ENCODE measurements at places on chromosomes 4 and X.

DNA sequence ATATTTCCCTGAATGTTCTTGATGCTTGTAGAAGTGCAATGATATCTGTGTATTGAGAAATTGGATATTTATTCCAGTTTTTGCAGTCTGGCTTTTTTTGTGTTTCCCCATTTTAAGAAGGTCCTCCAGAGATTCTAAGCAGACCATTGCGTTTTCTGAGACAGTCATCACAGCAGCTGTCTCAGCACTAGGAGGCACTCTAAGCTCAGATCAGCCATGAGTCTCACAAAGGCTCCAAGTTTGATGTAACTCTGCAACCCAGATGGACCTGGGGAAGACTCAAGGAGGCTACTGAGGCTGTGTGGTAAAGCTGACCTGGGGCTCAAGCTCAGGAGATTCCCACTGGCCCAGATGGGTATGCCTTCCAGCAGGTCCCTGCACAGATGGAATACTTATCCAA is 89.3 kb upstream of the CYLC1 start:
- DNase-seq: no peak

DNA sequence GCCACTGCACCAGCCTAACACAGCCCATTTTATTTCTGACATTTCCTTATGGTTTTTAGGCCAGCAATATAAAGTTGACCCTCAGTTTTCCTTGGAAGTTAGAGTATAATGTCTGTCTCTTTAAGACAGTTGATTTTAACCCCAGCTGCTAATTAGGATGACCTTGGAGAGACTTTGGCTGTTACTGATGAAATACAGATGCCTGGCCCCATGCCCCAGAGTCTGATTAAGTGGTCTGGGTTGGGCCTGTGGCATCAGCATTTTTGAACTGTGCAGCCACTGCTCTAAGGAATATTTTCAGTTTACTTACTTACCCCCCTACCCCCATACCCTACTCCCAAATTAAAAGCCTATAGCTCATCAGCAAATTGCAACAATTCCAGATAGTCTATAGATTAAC is 85.8 kb downstream of the DCLK2 start:
- no peak for DNase-seq

GRCh38 chr4:140858897-140859296 is 102.7 kb upstream of the TBC1D9 start:
- no peak for DNase-seq

DNA sequence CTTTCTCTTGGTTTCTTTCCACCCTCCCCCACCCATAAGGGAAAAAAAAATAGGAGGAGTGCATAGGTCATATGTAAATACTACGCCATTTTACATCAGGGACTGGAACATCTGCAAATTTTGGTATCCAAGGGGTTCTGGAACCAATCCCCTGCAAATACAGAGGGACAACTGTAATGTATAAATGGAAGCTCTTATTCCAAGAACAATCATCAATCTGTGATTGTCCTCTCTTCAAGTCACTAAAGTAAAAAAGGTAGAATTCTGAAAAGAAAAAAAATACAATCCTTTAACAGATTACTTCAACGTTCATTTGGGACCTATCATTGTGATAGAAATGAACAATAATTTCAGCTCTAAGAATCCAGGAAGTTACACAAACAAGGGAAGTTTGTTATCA is 13.6 kb downstream of the PPA2 start:
- DNase-seq: no peak

GRCh38 chr4:185589067-185589836 is 53.9 kb upstream of the PDLIM3 start:
- no peak for DNase-seq

GRCh38 chr4:26319949-26320537 is 771 bp upstream of the RBPJ start:
- DNase-seq: no peak

DNA sequence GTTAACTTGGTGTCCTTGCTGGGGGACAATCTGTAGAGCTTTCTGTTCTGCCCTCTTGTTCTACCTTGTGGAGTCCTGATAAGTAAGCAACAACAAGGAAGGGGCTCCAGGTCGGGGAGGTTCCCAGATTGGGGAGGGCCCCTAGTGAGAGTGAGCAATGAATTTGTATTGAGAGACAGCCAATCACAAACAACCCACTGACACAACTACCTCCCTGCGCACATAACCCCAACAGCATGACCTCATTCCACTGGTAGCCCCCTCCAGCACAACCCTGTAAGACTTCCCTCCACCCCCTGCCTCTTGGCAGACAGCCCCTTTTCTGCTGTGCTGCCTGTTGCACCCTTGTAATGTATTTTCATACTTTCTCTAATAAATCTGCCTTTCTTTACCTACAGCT is 19.7 kb upstream of the PNPLA4 start:
- DNase-seq: no peak

DNA sequence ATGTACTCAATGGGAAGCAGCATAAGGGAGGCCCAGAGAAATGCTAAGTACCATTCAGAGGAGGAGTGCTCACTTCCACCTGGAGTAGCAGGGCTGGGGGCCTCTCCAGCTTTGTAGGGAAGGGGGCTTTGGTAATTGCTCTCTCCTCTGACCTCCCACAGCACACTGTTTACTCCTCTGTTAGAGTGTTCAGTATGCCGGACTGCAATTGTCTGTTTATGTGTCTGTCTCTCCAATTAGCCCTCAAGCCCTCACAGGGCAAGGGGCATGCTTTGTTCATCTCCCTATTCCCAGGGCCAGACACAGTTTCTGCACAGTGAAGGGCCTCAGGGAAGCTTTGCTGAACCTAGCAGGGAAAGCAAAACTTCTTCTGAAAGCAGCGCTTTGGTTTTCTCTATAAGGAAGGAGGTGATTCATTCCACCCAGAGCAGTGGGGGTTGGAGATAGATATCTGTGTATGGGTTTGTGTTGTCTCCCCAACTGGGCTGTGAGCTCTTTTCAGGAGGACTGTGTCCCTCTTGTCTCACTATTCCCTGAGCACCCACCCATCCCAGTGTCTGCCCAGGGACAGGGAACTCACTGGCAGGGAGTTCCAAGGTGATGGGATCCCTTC is 50.0 kb upstream of the VMA21 start:
- DNase-seq: no peak

- no peak for DNase-seq
Observed at GRCh38 chr4:29142708-29143107, 1577.5 kb upstream of the PCDH7 start.

GRCh38 chr4:98473046-98473445 is 185.4 kb downstream of the TSPAN5 start:
- DNase-seq: no peak

GRCh38 chr4:186137196-186137794 is 32.8 kb downstream of the FAM149A start:
- no peak for DNase-seq

DNA sequence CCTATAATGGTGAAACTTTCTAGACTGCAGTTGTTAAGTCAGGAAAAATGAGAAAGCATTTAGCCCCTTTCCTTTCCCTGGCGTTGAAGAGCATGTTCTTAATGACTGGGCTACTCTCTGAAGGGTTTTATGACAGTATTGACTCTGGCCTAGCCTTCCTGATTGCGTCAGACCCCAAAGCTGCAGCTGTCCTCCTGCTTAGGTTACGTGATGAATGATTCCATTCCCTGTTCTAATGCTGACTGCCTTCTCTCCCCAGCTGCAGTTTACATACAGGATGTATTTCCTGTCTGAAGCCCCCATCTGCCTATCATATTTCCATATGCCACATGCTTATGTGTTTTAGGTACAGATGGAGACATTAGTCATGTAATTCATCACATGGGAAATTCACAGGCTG is 105.8 kb upstream of the EGFL6 start:
- no peak for DNase-seq

DNA sequence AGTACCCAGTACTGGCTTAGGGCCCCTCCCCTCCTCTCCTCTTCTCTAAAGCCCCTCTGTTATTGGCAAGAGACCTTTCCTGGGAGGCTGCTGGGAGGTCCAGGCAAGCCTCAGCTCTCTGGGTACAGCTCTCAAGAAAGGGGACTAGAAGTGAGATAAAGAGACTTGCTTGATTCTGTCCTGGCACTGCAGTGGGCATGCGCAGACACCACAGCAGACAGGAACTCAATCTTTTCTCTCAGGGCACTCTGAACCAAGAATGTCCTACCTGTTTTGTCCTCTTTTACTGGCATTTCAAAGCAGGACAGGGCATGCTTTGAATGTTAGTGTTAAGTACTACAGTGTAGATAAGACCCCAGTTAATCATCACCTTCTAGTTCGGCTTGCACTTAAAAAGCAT is 74.9 kb downstream of the NYX start:
- no peak for DNase-seq

GRCh38 chrX:73913580-73913979 is 350.6 kb downstream of the CHIC1 start:
- no peak for DNase-seq

GRCh38 chr4:89805297-89805696 is 31.7 kb downstream of the SNCA start:
- DNase-seq: no peak

DNA sequence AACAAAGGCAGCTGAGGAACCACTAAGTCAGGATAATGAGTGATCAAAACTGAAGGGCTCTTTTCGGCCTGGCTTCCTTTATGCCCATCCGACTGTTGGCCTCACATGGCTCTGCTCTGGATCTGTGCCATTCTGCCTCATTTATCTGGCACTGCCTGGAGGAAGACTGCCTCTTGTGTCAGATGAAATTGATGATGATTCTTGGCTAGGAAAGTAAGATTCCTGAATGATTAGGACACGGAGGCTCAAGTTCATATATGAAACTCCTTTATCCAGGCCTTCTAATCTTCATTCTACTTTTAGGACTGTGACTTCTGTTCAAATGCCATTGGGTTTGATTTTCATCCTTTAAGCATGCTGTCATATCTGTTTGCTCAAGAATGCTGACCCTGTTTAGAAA is 475.4 kb upstream of the RPS6KA3 start:
- DNase-seq: no peak

DNA sequence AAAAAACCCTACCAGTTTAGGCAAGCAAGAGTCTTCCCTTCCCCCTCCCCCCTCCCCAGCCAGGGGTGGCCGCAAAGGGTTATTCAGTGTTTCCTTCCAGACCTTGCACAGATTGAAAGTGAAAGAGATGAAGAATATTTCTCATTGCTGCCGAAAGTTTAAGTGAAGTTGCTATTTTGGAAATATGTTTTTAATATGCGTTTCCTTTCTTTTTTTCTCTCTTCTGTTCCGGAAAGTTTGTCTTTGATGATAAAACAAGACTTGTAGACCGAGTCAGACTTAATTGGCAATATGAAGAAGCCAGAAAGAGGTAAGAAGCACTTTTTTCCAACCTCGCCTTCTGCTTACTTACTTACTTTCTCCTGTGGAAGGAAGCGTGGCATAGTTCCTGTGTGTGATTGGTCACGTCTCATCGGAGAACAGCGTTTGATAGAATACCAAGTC is 58.5 kb upstream of the CLCN4 start:
- DNase-seq: no peak

DNA sequence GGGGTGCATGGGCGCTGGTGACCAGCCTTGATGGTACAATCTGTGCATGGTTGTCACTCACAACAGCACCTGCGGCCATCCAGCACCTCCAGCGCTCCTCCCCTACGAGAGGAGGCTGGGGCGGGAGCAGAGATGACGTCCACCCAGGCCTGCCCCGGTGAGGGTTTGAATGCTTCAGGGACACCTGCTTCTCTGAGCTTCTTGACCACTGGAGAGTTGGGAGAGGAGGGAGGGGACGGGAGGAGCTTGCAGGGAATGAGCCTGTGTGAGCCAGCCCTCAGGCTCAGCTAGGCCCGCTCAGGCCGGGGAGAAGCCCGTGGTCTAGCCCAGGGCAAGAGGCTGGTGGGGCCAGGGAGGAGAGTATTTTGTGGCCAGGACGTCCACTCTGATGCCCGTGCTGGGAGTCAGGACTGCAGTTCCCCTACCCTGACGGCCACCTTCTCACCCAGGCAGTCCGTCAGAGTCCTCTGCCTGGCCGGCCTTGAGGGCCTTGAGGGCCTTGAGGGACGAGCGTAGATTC is 59.2 kb downstream of the CPZ start:
- no peak for DNase-seq

GRCh38 chrX:63561425-63561824 is 210.3 kb upstream of the SPIN4 start:
- no peak for DNase-seq

GRCh38 chrX:40166582-40166981 is 68.8 kb upstream of the BCOR start:
- no peak for DNase-seq

- DNase-seq: no peak
Observed at GRCh38 chr4:56271131-56271530, 116.2 kb downstream of the AASDH start.

DNA sequence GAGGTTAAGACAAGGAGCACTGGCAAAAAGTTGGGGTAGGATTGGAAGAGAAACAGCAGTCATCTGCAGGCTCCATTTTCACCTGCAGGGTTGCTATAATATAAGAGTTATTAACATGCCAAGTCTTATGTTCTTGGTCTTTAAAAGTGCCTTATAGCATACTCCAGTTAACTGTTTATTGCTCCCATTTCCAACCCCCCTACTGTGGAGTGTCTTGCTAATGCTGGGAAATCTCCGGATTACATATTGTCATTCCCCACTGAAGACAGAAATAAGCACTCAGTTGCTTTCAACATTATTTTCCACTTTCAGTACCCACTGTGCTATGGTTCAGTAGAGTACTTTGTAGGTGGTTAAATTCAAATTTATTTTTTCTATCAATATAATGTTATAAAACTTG is 1014.3 kb downstream of the RPA4 start:
- DNase-seq: no peak

DNA sequence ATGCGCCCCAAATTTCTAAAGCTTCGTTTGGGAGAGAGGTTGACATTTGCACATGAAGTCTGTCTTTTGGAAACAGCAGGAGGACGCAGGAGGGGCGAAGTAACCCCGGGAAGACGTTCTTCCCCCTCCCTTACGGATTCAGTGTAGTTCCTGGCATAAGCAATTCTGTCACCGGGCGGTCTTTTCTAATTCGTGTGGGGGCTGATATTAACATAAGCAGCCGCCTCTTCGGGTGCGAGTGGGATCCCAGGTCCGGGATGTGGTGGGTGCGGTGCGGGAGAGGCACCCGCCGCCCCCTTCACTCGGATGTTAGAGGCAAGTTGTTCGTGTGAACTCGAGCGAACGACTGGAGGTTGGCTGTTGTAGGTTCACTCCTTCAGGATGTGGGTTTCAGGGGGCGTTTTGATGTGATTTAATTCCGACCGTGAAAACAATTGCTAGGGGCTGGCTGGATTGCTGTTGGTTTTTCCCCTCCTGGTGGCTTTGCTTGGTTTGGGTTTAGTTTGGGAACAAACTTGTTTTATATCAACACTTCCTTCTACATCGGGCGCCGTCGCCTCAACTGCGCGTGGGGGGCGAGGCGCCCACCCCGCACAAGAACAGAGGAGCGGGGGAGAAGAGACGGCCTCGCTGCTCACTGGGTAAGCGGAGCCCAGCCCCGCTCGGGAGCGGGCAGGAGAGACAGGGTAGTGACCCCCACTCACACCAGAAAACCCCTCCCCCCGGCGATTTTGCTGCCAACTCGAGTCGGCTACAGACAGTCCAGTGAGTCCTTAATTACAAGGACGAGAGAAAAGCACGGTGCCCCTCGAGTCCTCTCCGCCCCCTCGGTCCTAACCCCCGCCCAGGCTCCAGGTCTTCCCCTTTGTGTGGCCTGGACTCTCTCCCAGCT is 2.9 kb upstream of the LEF1 start:
- DNase-seq: no peak
